ENCODE measurements at places on chromosomes 13 and 19.

DNA sequence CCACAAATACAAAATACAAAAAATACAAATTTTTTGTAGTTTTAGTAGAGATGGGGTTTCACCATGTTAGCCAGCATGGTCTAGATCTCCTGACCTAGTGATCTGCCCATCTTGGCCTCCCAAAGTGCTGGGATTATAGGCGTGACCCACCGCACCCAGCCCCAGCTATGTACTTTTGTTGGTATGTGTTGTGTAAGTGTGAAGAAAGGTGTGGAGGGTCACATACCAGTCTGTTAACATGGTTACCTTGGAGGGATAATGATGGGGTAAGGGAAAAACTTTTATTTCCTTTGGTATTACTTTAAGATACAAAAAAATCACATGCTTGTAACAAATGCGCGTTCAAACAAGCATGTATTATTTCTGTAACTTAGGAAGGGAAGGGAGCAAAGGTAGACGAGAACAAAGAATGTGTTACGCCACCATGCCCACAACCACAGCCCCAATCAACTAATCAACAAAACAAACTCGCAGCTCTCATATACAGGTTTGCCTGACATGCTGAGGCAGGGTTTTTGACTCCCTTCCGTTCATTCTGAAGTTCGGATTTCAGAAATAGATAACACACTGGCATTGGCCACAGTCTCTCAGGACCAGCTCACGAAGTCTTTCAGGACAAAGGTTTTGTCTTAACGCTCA, 13.5 kb upstream of the VWA8 start:
- no peak for DNase-seq

GRCh38 chr13:24166561-24166960, 6.0 kb downstream of the SPATA13 start:
- DNase-seq: no peak

- DNase-seq: no peak
Observed at GRCh38 chr13:113121928-113122471, 599 bp upstream of the F10 start.

DNA sequence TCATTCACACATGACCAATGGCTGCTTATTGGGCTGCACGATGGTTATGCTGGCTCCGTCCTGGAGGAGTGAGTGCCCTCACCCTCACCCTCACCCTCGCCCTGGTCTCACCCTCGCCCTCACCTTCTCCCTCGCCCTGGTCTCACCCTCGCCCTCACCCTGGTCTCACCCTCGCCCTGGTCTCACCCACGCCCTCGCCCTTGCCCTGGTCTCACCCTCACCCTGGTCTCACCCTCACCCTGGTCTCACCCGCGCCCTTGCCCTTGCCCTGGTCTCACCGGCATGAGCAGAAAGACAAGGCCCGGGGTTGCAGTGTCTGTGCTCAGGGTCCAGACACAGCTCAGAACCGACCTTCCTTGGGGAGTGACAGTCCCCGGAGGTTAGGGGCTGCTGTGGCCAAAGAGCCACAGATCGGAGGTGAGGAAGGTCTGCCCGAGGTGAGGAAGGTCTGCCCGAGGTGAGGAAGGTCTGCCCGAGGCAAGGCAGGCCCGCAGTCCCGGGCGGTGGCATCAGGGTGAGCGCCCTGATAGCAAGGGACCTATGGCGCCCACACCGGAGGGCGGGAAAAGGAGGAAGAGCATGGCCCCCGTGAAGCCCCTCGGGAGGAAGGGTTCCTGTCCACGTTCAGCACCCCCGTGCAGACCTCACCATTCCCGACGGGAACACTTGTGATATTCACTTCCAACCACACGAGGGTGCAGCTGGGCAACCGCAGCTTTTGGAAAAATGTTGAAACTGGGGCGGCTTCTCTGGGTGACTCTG, 65.6 kb downstream of the MCF2L start:
- DNase-seq: peak; percentile 74

DNA sequence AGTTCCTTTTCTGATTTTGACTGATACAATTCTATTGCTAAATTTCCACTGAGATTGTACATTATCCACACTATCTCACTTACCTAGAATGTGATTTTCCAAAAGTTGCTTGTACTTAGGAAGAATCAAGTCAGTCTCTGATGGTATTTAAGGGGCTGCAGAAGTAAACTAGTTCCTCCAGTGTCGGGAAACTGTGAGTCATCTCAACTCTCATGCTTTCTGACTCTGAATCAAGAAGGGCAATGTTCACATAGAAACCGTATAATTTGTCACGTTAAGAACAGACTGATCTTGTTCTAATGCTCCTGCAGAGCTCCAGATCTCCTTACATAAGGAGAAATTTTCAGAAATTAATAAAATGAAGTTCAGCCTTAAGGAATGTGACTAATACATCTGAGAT, 369.3 kb downstream of the KLF5 start:
- DNase-seq: no peak

DNA sequence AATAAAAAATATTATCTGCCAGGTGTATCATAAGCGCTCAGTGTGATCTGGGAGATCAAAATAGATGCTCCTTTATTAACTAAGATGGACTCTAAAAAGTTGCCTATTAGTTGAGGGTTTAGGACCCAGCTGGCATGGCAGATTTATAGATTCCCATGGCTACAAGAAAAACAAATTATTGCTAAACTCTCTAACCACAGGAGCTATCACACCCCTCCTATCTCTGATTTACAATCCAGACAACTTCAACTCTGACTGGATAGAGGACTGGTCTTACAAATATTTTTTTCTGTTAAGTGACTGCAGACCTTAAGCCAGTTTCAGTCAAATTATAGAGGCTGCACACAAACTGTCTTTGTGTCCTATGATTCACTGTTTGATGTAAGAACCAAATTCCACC, 45.4 kb upstream of the MYCBP2 start:
- DNase-seq: no peak

- no peak for DNase-seq
Observed at GRCh38 chr13:99062593-99062992, 84.7 kb upstream of the DOCK9 start.

GRCh38 chr13:79427265-79427664, 21.2 kb upstream of the RBM26 start:
- no peak for DNase-seq

DNA sequence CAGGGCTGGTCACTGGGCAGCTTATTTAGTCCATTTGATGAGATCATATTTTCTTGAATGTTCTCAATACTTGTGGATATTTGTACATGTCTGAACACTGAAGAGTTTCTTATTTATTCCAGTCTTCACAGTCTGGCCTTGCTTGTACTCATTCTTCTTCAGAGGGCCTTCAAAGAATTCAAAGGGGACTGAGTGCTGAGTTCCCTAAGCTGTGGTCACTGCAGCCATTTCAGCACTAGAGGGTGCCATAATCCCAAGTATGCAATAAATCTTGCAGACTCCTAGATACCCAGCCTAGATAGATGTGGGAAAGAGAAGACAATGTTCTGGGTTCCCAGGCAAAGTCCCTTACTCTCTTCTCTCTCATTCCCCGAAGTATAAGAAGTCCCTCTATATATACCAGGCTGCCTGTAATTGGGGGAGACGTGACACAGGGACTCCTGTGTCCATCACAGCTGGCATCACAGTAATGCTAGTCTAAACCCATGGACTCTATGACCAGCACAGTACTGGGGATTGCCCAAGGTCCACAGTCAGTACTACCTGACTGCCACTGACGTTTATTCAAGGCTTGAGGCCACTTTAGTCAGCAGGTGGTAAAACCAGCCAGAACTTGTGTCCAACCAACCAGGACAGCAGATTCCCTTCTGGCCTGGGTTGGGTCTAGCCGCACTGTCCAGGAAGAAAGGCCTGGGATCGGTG, 8.9 kb upstream of the VN1R1 start:
- DNase-seq: no peak

- DNase-seq: no peak
Observed at GRCh38 chr13:31192306-31192705, 7.5 kb upstream of the B3GLCT start.

DNA sequence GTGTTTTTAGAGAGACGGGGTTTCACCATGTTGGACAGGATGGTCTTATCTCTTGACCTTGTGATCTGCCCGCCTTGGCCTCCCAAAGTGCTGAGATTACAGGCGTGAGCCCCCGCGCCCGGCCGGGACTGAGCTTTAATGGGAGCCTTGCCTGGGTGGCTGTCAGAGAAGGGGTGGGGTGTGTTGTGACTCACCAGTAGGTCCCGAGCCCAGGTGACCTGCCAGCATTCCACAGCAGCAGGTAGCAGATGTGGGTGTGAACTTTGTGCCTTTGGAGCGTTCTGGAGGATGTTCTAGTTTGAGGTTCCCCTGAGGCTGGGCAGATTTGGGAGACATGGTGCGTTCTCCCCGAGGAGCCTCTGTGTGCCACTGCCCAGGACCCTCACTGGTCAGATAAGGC, 7.1 kb upstream of the EPN1 start:
- DNase-seq: no peak

- DNase-seq: no peak
Observed at GRCh38 chr13:74032325-74032724, 101.9 kb downstream of the KLF12 start.

GRCh38 chr19:46849610-46850009, 1.0 kb downstream of the AP2S1 start:
- peak; percentile 41 for DNase-seq

GRCh38 chr13:27168906-27169657, 2.5 kb downstream of the USP12 start:
- no peak for DNase-seq

- peak; percentile 47 for DNase-seq
Observed at GRCh38 chr13:94825507-94825906, 113.2 kb upstream of the SOX21 start.

- DNase-seq: no peak
Observed at GRCh38 chr19:45645068-45645630, 6.0 kb upstream of the EML2 start.

GRCh38 chr13:45865414-45865813, 13.9 kb upstream of the SIAH3 start:
- no peak for DNase-seq

- DNase-seq: no peak
Observed at GRCh38 chr19:20968092-20968491, 45.0 kb downstream of the ZNF85 start.

DNA sequence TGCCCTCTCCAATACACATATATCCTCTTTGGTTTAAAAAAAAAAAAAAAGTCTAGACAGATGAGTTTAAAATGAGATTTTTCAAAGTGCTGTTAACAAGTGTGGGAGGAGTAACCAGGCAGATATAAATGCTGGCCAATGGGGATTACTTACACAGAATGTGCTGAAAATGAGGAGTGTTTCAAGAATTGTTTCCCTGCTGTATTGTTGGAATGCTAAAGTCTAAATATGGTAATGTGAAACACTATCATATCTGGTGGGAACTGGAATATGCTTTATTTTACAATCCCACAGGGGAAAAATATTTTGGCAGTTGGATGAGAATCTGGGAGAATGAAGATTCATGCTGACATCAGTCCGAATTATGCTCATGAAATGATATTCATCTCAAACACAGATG, 250.7 kb downstream of the DCT start:
- DNase-seq: no peak

GRCh38 chr13:97259410-97259797, 37.3 kb downstream of the MBNL2 start:
- DNase-seq: no peak

DNA sequence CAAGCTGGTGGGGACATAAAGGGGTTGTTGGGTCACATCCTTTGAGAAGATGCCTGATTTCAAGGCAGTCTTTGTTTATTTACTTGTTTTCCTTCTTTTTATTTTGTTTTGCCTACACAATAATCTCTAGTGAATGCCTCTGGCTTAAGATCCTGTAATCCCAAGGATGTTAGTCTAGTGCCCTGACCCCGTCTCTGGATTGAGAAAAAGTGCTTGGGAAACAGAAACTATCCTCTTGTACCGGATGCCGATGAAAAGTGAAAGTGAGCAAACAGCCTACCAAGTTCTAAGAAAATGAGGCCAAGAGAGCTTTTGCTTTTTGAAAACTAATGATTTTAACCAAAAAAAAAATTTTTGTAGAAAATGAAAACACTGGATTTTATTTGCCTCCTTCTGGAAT, 42.1 kb upstream of the C1QTNF9 start:
- no peak for DNase-seq

GRCh38 chr13:25733001-25733491, 318.8 kb downstream of the SHISA2 start:
- DNase-seq: no peak

- no peak for DNase-seq
Observed at GRCh38 chr13:100608906-100609305, 20.3 kb upstream of the GGACT start.

GRCh38 chr19:45643927-45644771, 5.0 kb upstream of the EML2 start:
- no peak for DNase-seq

DNA sequence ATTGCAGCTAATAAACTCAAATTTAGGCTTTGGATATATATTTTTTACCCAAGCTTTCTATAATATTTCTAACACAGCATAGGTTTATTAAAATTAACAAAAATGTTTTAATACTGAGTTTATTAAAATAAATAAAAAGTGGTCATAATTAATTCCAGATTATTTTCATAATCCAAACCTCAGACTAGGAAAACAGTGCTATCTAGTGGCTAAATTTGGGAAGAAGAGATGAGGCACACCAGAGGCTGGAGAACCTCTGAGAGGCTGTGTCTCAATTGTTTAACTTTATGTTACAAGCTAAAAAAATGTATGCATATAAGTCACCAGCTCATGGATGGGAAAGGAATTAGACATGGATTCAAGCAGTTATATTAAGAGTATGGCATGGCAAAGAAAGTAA, 392.5 kb downstream of the DIAPH3 start:
- DNase-seq: no peak

DNA sequence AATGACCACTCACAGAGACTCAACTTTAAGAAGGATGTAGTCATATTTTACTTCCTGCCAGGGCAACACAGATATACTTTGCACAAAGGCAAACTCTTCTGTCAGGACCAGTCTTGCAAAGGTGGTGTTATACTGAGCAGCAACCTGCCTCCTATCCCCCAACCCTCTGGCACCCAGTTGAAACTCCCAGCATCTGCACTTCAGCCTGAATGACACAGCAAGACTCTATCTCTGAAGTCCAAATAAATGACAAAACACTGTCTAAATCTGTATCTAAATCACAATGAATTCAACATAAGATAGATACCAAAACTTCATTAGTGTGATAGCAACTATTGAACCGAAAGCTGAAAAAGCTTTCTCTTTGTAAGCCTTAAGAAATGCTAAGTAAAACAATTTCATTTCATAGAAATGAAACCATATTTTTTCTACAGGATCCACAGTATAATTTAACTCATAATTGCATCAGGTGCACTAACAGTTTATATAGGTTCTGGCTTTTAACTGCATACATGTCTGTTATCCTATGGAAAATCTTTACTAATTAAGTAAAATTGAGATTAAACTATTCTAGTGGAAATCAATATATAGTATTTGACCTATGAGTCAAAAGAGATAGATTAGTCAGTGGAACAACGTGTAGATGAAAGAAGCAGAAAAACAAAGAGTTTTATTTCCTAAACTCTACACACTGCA, 163.7 kb downstream of the TBC1D4 start:
- no peak for DNase-seq

GRCh38 chr19:14837391-14837790, 2.4 kb upstream of the OR7A5 start:
- no peak for DNase-seq

GRCh38 chr13:109209526-109209925, 576.9 kb downstream of the IRS2 start:
- no peak for DNase-seq
